Adipose tissue (tissue), 3 donors: ENCODE measurements at places on chromosomes 3 and 15. TPM values are rescaled to one million over a fixed set of nuclear protein-coding genes. Genes with fewer than 3 reads are reported as not detected.

The TMIE gene
- 0.33 TPM for polyA plus RNA-seq

The ADIPOQ gene
- 265 TPM for polyA plus RNA-seq

The CHRFAM7A gene
- 1.4 TPM for polyA plus RNA-seq

The RAD51 gene
- 0.24 TPM for polyA plus RNA-seq

The LIPH gene
- polyA plus RNA-seq, result 1.7 TPM

The GABRG3 gene
- polyA plus RNA-seq, result not detected

The CNTN4 gene
- 5.2 TPM for polyA plus RNA-seq

The MCF2L2 gene
- 0.06 TPM for polyA plus RNA-seq

The RBMS3 gene
- polyA plus RNA-seq, result 10.2 TPM

The P3H2 gene
- polyA plus RNA-seq, result 3.6 TPM

The PDZRN3 gene
- polyA plus RNA-seq, result 45.8 TPM

The GASK1A gene
- polyA plus RNA-seq, result 1.6 TPM

The RLBP1 gene
- polyA plus RNA-seq, result not detected

The FBXO40 gene
- polyA plus RNA-seq, result 0.07 TPM

The SORD gene
- 5.8 TPM for polyA plus RNA-seq

The COL7A1 gene
- polyA plus RNA-seq, result 2.2 TPM

The SERINC4 gene
- polyA plus RNA-seq, result 0.46 TPM

The NR2C2 gene
- polyA plus RNA-seq, result 7.3 TPM

The DUOXA2 gene
- polyA plus RNA-seq, result 0.56 TPM

The LINGO1 gene
- 1.1 TPM for polyA plus RNA-seq

The MITF gene
- 13.3 TPM for polyA plus RNA-seq

The SAMD7 gene
- not detected for polyA plus RNA-seq

The BTLA gene
- polyA plus RNA-seq, result not detected
